Endodermal cell (in vitro differentiated cells): ENCODE measurements at places on chromosomes 4 and X.
A peak's percentile ranks its signal among the peaks of the same experiment; 100 is the strongest.

- DNase-seq, result no peak
Measured at GRCh38 chrX:30577362-30577991, at the start of gene TASL. Gene TASL (minus strand): TSS chrX:30577766. CDS start chrX:30560355, 17,411 bp downstream.

DNA sequence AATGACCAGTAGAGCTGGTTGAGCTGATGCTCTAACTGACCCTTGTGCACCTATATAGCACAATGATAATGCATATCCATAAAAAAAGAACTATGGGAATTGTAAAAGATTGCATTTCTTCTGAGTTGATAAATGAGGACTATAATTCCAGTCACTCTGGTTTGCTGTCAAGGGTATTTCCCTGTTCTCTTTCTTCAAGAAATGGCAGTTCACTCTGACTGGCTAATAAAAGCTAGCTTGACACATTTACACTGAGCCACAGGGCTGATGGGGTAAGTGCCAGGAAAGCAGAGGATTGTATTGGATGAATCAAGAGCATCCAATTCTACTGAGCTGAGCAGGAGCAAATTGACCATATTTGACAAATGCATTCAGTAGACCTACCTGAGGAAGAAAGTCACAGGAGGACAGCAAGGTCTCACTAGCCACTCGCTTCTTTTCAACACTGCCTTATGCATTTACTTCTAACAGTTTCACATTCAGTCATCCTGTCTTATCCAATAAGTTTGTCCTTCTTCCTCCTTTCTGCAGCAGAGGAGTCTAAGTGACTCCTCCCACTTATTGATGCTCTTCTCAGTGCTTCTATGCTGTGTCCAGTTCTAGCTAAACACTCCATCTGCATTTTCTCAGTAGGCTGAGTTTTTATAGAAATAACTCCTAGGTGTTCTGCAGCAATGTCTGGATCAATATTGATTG is 43.0 kb downstream of the RBMX2 start:
- no peak for DNase-seq

DNA sequence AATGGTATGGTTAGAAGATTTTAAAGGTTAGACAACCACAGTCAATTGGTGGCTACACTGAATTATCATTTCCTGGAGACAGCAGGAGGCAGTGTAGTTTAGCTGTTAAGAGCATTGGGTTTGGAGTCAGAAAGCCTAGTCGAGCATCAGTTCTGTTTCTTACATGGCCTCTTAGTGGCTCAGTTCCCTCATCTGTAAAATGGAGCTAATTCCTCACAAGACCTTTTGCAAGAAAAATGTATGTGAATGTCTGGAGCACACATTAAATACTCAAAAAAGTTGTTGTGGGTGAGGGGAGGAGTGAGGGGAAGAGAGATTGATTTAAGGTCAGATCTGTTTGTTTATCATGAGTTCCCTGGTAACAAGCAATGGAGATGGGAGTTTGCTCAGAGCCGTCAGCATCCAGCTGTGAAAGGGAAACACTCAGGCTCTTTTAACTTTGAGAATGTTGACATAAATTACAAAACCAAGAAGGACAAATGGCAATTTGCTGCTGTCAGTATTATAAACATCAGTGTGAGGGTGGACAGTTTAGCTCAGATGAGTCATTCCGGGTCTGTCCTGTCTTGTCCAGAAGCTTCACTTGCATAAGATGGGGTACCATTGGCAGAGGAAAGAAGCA is 98.2 kb upstream of the PGRMC2 start:
- DNase-seq, result no peak

DNA sequence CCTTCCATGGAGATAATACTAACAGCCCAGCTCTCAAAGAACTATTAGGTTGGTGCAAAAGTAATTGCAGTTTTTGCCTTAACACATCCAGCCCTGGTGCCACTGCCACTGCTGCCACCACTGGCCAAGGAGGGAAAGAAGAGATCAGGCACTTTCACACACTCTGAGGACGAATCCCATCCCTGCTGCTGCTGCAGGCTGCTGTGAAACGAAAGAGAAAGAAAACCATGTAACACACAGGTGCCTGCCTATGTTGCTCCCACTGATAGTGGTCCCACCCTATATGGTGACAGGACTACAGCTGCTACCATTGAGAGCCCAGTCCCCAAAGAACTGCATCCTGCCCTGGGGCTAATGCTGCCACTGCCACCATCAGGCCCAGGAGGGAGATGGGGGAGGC is 35.1 kb downstream of the TMLHE start:
- DNase-seq, result peak; percentile 55

DNA sequence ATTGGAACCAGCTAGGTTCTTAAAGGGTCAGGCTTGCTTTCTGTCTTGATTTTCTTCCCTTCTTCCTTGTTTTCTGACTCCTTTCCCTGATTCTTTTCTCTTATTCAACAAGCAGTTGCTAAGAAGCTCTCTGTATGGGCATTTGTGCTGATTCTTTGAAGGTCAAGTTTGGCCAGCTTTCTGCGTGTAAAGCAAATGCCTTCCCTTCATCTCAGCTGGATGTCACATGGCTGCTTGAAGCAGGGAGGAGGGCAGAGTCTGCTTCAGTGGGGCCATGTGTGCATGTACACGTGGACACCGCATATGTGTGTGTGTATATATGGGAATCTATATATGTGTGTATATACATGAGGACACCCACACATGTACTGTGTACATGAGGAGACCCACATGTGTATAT is 139.9 kb upstream of the ATP6AP2 start:
- DNase-seq, result no peak
